ENCODE measurements at places on chromosomes 4 and X. TPM values are rescaled to one million over a fixed set of nuclear protein-coding genes. Genes with fewer than 3 reads are reported as not detected.

- peak; percentile 7 for DNase-seq
Observed at GRCh38 chr4:180058691-180059215, 2184.4 kb upstream of the TENM3 start.

The OTUD6A gene
- not detected for total RNA-seq

- DNase-seq = no peak
Observed at GRCh38 chr4:37948542-37948941, 11.7 kb upstream of the PTTG2 start.

GRCh38 chr4:88779431-88779830, 81.8 kb upstream of the NAP1L5 start:
- DNase-seq = no peak

- DNase-seq = no peak
Observed at GRCh38 chrX:48940404-48940955, 16.9 kb downstream of the OTUD5 start.

DNA sequence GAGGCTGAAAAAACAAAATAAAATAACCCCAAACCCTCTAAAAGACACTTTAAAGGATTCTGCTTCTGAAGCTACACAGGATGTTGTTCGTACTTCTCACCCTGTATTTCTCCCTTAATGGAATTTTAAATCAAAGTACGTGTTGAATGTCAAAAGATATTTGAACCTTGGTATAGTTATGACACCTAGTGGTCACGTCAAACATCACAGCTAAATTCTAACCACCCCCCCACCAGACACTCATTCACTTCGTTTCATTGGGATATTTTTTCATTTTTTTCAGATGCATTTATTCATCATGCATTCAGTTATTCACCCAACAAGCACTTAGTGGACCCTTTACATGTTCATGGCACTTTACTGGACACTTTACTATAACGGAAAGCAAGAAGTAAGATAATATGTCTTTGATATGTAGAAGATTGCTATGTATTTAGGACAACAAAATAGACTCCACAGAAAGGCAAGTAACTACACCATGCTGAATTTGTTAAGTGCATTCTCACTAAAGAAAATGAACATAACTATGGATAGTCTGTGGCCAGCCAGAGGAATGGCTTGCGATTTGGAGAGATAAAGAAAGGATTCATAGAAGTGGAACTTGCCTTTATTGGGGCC, 62.5 kb upstream of the GPR174 start:
- peak; percentile 14 for DNase-seq

DNA sequence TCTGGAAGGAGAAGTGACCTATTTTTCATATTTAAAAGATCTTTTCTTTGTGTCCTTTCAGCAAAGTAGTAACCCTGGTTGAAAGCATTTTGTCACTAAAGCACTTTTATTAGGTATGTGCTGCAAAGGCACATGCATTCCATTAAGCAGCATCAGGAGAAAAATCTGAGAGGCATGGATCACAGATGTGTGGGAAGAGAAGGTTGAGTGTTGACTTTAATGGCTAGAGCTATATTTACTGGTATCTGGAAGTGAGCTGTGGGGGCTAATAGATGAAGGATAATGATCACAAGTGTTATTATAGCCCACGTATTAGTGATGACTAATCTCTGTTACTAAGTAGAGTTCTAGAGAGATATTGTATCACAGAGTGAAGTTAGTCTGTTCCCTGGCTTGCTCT, 1520.7 kb downstream of the ARAP2 start:
- DNase-seq = peak; percentile 8

GRCh38 chr4:68592673-68593072, 16.6 kb upstream of the UGT2B17 start:
- no peak for DNase-seq

- no peak for DNase-seq
Observed at GRCh38 chr4:87309625-87310024, 13.1 kb downstream of the HSD17B13 start.

The RPA4 gene
- 0.43 TPM for total RNA-seq

The RAPGEF2 gene
- 47.1 TPM for total RNA-seq

GRCh38 chr4:170134821-170135220, 45.1 kb upstream of the AADAT start:
- no peak for DNase-seq

DNA sequence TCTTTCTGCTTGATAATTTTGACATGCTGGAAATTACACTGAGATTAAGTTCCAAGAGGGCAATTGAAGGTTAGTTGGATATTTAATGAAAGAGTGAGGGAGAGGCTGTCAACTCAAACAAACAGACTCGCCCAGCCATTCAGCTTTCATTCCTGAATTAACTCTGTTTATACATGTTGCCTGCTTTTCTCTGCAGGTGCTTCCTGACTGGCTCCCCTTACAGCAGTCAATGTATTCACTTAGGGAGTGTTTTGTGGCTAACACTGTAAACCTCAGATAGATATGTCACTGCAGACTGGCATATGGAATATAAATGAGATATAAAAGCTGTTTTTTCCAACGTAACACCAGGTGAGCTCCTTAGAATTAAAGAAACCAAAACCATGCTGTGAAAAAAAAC, 28.7 kb downstream of the TMPRSS11A start:
- DNase-seq = no peak

GRCh38 chr4:100022792-100023222, 72.7 kb upstream of the H2AZ1 start:
- DNase-seq = no peak

DNA sequence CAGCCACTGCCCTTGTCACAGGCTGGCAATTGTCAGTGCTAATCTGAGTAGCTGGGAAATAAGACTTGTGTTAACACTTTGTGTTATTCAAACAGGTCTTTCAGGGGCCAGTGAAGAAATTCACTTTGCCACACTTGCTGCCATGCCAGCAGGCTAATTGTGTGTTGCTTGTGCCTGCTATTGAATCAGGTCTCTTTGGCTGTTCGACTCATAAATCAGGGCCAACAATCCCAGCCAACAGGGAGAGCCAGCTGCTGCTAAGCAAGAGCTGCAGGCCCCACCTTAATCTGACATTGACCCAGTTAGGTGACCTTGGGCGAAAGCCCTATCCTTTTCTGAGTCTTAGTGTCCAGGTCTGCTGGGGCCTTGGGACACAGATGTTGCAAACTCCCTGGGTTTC, 28.1 kb upstream of the MAMLD1 start:
- no peak for DNase-seq

GRCh38 chr4:10716163-10716562, 31.6 kb upstream of the CLNK start:
- no peak for DNase-seq

- peak; percentile 77 for DNase-seq
Observed at GRCh38 chrX:15789979-15790768, at the start of gene ZRSR2. Gene ZRSR2, plus strand, starts transcription at chrX:15790484. Its CDS starts 12 bp downstream, at chrX:15790496.

DNA sequence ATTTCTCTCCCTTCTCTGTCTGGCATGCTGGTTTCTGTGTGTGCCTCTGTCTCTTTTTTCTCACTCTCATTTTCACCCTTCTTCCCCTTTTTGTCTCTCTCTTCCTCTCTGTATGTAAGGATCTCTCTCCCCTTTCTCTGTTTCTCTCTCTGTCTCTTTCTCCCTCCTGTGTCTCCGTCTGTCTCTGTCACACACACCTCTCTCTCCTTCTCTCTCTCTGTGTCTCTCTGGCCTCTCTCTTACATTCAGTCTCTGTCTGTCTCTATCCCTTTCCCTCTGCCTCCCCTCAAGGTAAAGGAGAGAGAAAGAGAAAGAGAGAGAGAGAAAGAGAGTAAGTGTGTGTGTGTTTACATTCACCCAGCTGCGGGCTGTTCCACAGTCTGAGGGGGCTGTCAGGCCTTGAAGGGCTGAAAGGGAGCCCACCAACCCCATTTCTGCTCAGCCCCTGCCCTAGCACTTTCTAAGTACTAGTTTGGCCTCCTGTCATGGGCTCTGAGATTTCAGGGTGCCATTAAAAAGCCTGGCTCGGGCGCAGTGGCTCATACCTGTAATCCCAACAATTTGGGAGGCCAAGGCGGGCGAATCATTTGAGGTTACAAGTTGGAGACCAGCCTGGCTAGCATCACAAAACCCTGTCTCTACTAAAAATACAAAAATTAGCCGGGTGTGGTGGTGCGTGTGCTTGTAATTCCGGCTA, 9.6 kb upstream of the TSPYL2 start:
- DNase-seq = no peak

The PTPN13 gene
- 73.0 TPM for total RNA-seq

The LGI2 gene
- total RNA-seq = not detected

- DNase-seq = no peak
Observed at GRCh38 chr4:151538963-151539362, 130.0 kb downstream of the FHIP1A start.

DNA sequence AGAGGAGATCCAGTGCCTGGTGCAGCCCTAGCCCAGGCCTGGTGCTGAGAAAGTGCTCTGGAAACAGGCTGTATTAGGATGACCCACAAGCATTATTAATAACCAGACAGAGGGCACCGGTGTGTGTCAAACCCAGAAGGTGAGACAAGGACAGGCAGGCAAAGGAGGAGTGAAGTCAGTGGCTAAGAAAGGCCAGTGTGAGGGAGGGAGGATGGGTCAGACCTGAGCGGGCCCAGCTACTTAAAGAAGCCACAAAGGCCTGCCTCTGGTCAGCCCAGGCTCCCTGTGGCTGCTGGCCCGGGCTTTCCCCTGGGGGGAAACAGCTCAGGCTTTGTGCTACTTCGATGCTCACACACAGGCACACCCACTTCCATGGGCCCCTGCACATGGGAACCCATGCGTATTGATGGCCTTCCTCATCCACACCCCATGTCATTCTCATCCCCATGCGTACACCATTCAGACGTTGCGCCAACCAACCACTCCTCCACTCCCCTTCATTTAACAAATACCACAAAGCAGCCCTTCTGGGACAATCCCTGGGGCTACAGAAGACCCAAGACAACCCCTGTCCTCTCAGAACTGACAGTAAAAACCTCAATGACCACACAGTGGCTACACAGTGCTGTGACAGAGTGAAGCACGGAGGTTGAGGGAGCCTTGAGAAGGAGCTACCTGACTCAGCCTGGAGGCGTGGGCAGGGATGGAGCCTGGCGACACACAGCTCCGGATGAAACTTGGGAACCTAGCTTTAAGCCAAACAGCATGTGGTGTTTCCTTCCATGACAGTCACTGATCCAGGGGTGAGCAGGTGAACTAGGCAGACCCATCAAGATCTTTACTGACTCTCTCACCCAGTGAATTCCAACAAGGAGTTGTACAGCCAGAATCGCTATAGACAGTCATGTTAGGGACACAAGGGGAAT, 24.9 kb upstream of the MTM1 start:
- no peak for DNase-seq

GRCh38 chr4:149345424-149345823, 470.2 kb downstream of the IQCM start:
- DNase-seq = no peak

GRCh38 chr4:139844057-139844456, 178.4 kb downstream of the MGST2 start:
- DNase-seq = peak; percentile 29

GRCh38 chr4:139843641-139844040, 178.0 kb downstream of the MGST2 start:
- DNase-seq = no peak

The ADH4 gene
- not detected for total RNA-seq

GRCh38 chr4:140078366-140078765, 75.6 kb downstream of the MAML3 start:
- DNase-seq = peak; percentile 74

The UGT2B11 gene
- total RNA-seq = not detected

DNA sequence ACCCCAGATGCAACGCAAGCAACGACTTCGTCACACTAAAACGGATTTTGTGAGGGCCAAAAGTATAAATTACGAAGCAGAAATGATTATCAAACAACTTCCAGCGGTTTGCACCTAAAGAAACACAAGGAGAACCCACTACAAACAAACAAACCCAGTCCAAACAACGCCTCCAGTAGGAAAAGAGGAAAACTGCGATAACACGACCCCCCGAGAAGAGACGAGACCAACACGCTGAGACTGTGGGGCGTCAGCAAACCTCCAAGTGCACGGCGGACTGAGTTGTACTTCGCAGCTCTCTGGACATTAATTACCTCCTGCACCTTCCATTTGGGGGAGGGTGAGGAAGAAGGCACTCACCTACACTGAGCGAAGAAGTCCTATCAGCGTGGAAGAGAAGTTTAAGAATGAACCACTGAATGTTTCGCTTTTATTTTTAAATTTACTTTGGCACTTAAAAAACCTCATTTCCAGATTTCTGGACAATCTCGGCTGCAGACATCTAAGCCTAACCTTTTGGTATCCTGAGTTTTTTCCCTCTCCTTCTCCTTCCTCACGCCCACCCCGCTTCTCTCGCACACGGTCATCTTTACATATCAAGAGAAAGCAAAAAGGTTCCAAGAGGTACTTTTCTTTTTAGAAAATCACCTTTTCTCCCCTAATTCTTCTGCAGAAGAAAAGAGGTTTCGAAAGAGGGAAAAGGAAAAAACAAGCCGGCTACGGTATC, at the start of gene MAB21L2:
TSS of gene MAB21L2 (plus strand) at position 6 of the 727 bp plus-strand sequence. CDS start 879 bp downstream, outside the sequence.
- no peak for DNase-seq

GRCh38 chrX:642436-643240, 12.0 kb downstream of the SHOX start:
- DNase-seq = no peak

The PCSK1N gene
- not detected for total RNA-seq

The CSAG3 gene
- total RNA-seq = not detected

GRCh38 chr4:81512001-81512756, 40.5 kb upstream of the RASGEF1B start:
- DNase-seq = no peak
